ENCODE measurements at places on chromosomes 7 and 10.

DNA sequence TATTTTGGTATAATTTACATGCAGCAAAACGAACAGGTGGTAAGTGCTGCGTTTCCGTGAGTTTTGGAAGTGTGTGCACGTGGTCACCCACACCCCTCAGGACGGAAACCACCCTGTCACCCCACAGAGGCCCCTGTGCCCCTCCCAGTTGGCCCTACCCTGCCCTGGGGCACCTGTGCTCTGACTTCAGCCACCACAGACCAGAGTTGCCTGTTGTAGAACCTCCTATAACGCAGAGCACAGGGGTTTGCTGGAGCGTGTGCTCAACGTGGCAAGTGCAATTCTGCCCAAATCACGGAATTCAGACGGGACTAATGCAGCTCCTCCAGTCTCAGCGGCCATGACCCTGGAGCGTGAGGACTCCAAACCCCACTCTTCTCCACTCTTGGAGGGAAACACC is 9.6 kb upstream of the CFAP46 start:
- DNase-seq = no peak

- DNase-seq = no peak
These were observed 29.3 kb upstream of the NUB1 start for GRCh38 chr7:151312356-151312755.

GRCh38 chr10:126806498-126806897 is 98.7 kb upstream of the DOCK1 start:
- no peak for DNase-seq

DNA sequence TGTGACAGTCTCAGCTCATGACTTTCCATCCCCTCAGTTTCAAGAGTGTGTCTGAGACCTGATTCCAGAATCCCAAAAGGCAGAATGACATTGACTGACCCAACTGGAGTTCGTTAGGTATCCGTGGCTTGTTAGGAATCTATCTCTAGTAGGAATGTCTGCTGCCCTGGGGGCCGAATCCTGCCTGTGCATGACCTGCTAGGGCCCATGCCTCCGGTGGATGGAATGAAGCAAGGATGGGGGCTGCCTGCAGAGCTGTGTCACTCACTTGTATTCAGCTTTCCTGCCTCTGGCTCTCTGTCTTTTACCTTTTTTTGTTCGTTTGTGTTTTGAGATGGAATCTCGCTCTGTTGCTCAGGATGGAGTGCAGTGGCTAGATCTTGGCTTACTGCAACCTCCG is 129.5 kb downstream of the SDK1 start:
- DNase-seq = no peak

GRCh38 chr7:140003913-140004382 is 58.8 kb downstream of the PARP12 start:
- DNase-seq = peak; percentile 71

GRCh38 chr7:98653601-98654310 is 36.7 kb downstream of the NPTX2 start:
- DNase-seq = no peak

DNA sequence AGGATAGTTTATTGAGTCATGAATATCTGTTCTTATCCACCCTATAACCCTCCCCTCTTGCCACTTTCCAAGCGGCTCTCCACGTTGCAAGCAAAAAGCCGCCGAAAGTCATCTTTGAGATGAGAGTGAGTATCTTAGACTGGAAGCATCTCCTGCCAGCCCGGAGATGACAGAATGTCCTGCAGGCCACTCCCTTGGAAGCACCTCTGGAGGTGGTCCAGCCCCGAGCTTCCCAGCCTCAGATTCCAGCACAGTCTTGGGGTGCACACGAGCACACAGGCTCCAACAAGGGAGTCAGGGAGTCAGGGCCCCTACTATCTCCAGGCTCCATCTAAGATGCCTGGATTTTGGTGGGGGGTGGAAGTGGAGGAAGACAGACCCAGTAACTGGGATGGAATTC is 5.5 kb upstream of the ELN start:
- no peak for DNase-seq

DNA sequence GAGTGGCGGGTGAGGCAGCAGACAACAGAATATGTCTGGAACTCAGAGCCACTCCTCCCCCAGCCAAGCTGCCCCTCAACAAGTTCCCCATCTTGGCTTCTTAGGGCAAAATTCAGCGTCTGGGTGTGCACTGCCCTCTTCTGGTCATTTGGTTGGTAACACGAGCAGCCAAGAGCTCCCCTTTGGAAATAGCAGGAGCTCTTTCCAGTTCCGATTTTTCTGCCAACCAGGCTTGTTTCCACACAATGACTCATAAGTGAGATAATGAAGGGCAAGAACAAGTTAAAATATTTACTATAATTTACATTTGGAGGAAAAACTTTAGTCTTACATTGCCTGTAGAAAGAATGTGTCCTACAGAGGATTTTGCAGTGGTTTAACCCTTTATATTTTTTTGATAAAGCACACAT is 70.5 kb downstream of the ADCYAP1R1 start:
- DNase-seq = peak; percentile 90

DNA sequence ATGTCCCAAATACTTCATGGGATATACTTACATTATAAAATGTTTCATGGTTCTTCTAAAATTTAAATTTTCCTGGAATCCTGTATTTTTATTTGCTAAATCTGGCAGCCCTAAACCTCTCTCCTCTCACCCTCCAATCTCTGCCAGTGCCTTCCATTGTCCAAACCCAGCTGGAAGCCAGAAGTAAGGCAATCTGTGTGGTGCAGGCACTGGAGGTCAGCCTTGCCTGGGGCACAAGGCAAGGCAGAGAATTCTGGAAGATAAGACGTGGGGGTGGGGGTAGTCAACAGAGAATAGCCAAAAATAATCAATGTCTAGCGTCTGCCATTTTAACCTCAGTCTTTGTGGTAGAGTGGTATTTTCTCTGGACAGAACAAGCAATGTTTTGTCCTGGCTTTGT is 381.7 kb downstream of the GPAM start:
- DNase-seq = no peak

DNA sequence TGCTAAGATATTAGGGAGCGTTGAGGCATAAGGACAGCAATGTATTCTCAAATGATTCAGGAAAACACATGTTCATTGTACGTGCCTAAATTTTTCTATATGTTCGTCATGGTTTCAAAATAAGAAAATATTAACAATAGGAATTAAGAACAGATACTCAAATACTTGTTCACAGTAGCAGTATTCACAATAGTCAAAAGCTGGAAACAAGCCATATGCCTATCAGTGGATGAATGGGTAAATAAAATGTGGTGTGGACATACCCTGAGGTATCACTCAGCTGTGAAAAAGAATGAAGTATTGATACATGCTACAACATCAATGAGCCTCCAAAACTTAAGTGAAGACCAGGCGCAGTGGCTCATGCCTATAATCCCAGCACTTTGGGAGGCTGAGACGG is 84.7 kb upstream of the PTER start:
- DNase-seq = no peak

GRCh38 chr10:103854265-103854685 is 1.1 kb downstream of the SH3PXD2A start:
- DNase-seq = no peak

DNA sequence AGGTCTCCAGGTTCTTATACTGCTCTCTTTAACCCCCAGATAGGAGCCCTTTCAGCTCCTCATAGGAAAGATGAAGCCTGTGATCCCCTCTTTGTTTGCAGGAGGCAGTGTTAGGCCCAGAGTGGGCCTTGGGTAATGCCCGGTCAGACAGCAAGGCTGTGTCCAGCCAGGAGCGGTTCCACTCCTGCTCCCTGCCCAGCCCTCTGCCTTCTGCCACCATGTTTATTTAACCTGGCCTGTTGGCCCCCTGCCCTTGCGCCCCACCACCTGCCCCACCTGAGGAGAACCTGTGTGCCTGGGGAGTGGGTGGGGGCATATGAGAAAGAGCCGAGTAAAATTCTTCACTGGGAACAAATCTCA is 24.3 kb downstream of the CDH23 start:
- no peak for DNase-seq

- DNase-seq = no peak
These were observed 355.5 kb downstream of the GLRX3 start for GRCh38 chr10:130491693-130492050.

- DNase-seq = no peak
These were observed 3.1 kb upstream of the INPP5A start for GRCh38 chr10:132534391-132535064.

GRCh38 chr7:92650391-92650790 is 60.2 kb upstream of the FAM133B start:
- no peak for DNase-seq

GRCh38 chr7:56447864-56448693 is 331.9 kb upstream of the NUPR2 start:
- no peak for DNase-seq

DNA sequence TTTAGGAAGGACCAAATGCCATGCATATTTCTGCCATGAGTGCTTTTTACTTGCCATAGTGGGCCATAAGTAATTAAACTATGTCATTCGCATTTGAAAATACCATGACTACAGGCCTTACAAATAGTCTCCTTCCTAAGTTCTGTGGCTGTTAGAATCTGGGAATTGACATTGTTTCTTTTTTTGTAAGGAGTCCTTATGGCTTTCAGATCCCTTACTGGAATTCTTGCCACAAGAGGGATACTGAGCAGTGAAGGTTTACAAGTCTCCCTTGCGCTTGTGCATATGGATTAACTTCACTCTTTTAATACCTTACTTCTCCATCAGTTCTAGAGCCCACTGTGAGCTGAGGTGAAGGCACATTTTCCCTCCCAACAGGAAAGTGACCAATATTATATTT is 166.0 kb downstream of the NRG3 start:
- DNase-seq = no peak

DNA sequence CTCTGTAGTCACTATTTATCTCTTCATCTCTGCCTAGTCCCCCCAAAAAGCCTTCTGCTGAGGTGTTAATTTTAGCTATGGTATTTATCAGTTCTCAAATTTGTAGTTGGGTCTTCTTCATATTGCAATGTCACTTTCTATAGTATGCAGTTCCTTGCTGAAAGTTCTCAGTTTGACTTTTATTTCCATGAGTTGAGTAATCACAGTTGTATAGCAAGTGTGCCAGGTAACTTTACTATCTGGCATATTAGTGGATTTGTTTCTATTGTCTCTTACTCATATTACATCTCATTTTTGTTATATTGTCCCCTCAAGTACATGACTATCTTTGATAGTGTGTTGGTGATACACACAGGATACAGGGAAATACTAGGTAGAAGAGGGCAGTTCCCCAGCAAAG is 152.8 kb downstream of the CUBN start:
- no peak for DNase-seq

DNA sequence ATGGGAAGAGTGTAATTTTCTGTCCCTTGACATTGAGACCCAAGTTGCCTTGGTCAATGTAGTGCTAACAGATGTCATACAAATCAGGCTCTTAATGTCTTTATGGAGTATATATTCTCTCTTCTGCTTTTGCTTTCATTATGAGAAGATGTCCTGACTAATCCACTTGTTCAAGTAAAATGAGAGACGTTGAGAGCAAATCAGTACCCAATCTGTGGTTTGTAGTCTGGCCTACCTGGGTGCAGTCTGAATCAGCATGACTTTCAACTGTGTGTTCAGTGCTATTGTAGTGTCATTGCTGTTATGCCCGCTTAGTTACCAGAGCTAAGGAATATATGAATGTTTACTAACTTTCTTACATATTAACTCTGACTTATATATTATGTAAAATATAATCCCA is 612.4 kb downstream of the ANKRD7 start:
- no peak for DNase-seq

DNA sequence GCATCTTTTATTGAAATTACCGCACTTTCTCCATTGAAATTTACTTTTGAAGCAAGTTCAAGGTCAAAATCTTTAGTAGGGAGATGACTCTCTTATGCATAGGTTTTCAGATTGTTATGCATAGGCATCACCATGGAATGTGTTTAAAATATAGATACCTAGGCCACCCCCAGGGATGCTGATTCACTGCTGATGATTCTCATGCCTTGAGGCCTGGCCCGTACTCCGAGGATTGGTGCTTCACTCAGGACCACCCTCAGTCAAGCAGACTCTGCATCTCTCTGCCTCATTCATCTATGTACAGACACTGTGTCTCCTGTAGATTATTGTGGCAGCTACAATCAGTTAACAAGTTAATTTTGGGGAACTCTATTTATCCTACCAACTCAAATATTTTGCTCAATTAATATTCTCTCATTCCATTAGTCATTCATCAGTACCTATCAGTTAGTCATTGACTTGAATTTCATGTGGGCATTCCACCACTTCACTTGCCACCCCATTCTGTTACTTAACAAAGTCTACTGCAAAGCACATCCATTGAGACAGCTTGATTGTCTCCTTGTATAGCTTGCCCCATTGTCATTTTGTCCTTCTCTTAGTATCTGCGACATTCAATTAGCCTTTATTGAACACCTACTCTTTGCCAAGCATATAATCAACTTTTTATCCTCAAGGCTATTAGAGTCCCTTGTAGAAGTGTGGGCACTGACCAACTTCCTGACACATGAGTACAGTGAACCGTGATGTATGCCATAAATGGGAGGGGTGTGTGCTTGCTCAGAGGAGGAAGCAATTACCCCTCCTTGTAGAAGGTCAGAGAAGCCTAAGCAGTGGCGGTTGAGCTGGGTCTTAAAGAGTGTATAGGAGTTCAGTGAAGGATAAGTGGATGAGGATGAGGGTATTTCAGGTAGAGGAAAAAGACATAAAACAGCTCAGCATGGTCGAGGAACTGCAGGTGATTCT is 255.6 kb upstream of the BMPER start:
- DNase-seq = no peak

DNA sequence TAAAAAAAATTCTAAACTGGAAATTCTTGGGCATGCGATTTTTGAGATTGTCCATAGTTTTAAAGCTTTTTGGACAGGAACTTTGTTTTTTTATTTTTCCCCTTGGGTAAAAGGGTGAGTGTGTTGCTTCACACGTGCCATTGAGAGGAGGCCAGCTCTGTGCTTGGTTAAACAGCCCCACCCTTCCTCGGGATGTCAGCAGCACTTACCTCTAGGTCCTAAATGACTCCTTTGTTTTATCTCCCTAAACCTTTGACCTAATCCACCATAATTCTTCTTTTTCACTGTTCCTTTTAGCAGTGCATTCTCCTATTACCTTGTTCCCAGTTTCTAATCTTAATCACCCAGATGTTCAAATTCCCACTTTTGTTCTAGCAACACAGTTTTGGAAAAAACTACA is 83.5 kb downstream of the SEMA3D start:
- DNase-seq = no peak

- peak; percentile 24 for DNase-seq
These were observed 127.4 kb downstream of the WNT2 start for GRCh38 chr7:117195361-117196029.

DNA sequence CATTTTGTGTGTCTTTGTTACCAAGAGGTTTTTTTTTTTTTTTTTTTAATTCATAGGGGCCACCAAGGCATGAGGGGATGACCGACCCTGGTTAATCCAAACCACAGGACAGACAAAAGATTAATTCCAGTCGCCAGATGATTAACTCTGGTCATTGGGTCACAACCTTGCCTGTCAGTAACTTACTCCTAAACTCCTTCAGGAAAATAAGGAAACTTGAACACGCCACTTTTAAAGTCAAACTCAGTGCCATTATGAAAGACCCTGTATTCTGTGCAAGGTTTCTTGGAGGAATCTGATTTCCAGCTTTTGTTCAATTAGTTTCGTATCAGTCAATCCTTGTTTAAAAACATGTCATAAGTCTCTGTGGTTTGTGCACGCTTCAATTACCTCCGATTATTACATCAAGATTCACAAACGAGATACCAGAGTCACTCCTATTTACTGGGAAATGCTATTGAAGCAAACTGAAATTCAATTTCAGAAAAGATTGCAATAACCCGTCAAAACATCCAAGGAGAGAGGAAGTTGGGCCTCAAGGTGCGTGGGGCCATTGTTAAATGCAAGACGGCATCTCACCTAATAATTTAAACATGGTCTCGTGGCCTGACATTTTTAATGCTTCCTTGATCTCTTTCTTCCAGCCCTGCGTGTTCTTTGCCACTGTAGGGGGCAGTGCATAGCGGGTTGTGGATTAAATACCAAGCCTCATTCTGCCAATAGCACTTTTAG is 44.0 kb downstream of the NRP1 start:
- no peak for DNase-seq

Measured in suppressor macrophage treated with lipopolysaccharide for 1 hour (primary cell).